SK-N-SH (cell line): ENCODE measurements at places on chromosomes 12 and 14. TPM values are rescaled to one million over a fixed set of nuclear protein-coding genes. Genes with fewer than 3 reads are reported as not detected.

DNA sequence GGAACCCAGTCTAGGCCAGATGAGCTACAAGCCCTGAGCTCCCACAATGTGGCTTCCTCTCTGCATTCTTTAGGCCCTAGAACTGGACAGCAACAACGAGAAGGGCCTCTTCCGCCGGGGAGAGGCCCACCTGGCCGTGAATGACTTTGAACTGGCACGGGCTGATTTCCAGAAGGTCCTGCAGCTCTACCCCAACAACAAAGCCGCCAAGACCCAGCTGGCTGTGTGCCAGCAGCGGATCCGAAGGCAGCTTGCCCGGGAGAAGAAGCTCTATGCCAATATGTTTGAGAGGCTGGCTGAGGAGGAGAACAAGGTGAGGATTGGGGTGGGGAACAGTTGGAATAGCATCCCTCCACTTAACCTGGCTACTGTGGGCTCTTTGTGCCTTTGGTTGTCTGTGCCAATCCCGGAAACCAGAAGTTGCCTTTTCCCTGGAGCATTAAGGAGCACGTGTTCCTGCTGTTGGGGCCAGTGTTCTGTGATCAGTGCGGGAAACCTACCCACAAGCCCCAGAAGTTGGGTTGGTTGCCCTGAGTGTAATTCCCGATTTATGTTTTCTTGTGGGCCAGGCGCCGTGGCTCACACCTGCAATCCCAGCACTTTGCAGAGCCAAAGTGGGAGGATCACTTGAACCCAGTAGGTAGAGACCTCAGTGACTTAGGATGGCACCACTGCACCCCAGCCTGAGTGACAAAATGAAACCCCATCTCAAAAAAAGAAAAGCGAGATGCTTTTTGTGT is 6.4 kb downstream of the FKBP4 start:
- H3K36me3 ChIP-seq = peaks cover 50% of the 10 kb centered on the region
- H3K4me3 ChIP-seq = no peak overlapping the region
- H3K27ac ChIP-seq = no peak overlapping the region; the same call in 1 of the 2 replicates
- no peaks in the 10 kb centered on the region for H3K27me3 ChIP-seq
- DNase-seq = no peak
- peaks cover 21% of the 10 kb centered on the region for H3K4me1 ChIP-seq

- no peak overlapping the region for H3K4me3 ChIP-seq
- no peak for DNase-seq
- H3K4me1 ChIP-seq = no peaks in the 10 kb centered on the region
- no peaks in the 10 kb centered on the region for H3K27me3 ChIP-seq
Measured at GRCh38 chr14:101351146-101351545, 210.1 kb upstream of the DIO3 start.

GRCh38 chr12:1907652-1908611 is 10.5 kb downstream of the CACNA2D4 start:
- H3K27me3 ChIP-seq = no peaks in the 10 kb centered on the region
- no peak overlapping the region for H3K27ac ChIP-seq
- no peak overlapping the region; the same call in 1 of the 2 replicates for H3K4me3 ChIP-seq

- H3K27ac ChIP-seq = no peak overlapping the region
- no peaks in the 10 kb centered on the region for H3K27me3 ChIP-seq
- no peaks in the 10 kb centered on the region; the same call in 1 of the 2 replicates for H3K4me1 ChIP-seq
- H3K36me3 ChIP-seq = peaks cover 77% of the 10 kb centered on the region
- DNase-seq = no peak
Measured at GRCh38 chr12:26921886-26922285, 15.9 kb downstream of the INTS13 start.

DNA sequence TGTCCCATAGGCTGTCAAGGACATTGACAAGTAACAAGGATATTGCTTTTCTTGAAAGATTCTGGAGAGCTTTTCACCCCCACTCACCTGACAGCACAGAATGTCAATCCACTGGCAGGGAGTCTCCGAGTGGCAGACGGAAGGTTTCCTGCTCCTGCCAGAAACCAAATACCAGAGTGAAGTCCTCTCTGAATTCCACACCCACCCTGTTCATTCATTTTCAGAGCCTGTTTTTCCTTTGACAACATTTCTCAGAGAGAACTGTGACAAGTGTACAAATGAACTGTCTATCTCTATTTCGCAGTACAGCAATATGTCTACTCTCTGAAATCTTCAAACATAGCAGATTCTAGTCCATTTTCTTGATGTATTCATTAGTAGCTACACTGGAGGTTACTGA is 26.2 kb upstream of the BICD1 start:
- DNase-seq = no peak
- no peak overlapping the region for H3K4me3 ChIP-seq
- no peaks in the 10 kb centered on the region for H3K36me3 ChIP-seq
- no peak overlapping the region for H3K27ac ChIP-seq

GRCh38 chr14:76292561-76292960 is 83.4 kb upstream of the ESRRB start:
- H3K4me3 ChIP-seq = no peak overlapping the region
- H3K36me3 ChIP-seq = no peaks in the 10 kb centered on the region
- peaks cover 7% of the 10 kb centered on the region for H3K27me3 ChIP-seq
- H3K4me1 ChIP-seq = no peaks in the 10 kb centered on the region
- DNase-seq = no peak

- DNase-seq = no peak
- H3K27ac ChIP-seq = peak overlapping the region; percentile 2; the same call in 1 of the 2 replicates
- H3K27me3 ChIP-seq = no peaks in the 10 kb centered on the region
Measured at GRCh38 chr14:61602003-61602732, 93.1 kb upstream of the HIF1A start.

Gene GYS2
- 0.02 TPM in 1 of 2 replicates, not detected in the other for polyA plus RNA-seq

Gene TPPP2
- polyA plus RNA-seq = not detected in 2 replicates

Gene SLC6A15
- 0.76 and 0.96 TPM in 2 replicates for polyA plus RNA-seq
